A172 (cell line): ENCODE measurements at places on chromosomes 3 and 15.

DNA sequence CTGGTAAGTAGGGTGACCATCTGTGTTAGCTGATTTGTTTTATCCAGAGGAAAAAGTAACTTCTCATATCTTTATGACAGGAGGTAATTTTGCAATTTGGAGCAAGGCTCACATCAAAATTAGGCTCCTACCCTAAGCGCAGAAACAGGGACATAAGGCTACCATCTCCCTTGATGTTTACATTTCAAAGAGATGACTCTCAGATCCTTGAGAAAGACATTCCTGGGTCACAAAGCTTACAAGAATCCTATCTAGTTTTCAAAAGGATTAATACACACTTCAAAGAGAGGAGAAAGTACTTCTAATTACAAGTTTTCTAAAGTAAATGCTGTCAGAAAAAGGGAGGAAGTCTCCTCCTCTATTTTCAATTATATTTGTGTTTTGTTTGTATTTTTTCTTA lies 7.0 kb downstream of the ZPLD1 start:
- DNase-seq: no peak

GRCh38 chr3:50658416-50658815 lies 16.3 kb upstream of the DOCK3 start:
- peak; percentile 45 for DNase-seq

- DNase-seq: no peak
These were observed 107.5 kb upstream of the NSMCE3 start for GRCh38 chr15:29377161-29377560.

- peak; percentile 1 for DNase-seq
These were observed 50.7 kb upstream of the AP4E1 start for GRCh38 chr15:50857763-50858162.

GRCh38 chr3:179260949-179261765 lies 10.2 kb upstream of the KCNMB3 start:
- peak; percentile 55 for DNase-seq

DNA sequence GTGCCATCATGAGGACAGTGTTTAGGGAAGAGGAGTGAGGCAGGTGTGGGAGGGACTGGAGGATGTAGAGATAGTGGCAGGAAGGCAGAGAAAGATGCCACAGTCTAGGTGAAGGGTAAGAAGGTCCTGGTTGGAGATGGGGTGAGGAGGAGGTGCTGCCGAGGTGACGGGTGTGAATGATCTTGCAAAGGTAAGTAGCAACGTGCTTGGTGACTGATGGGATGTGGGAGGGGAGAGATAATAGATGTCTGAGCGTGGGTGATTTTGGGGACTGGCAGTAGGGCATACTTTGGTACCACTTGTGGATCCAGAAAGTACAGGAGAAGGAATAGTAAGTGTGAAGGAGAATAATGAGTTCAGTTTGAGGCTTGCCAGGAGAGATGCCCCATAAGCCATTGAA lies 27.2 kb downstream of the EPHB3 start:
- DNase-seq: no peak

DNA sequence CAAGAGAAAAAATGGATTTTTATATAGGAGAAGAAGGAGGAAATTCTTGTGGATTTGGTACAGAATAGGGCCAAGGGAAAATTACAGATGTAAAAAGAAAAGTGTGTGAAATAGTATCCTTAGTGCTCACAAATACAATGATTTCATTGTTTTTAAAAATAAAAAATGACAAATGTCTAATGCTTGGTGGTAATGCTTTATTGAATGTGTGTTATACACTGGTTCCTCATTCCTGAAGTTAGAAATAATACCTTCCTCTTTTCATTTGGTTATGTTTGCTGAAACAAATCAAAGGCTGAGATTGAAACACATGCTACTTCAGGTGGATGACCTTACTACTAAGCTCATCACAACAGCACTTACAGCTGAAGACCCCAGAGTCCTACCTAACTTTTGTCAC lies 37.7 kb upstream of the CCR2 start:
- no peak for DNase-seq

DNA sequence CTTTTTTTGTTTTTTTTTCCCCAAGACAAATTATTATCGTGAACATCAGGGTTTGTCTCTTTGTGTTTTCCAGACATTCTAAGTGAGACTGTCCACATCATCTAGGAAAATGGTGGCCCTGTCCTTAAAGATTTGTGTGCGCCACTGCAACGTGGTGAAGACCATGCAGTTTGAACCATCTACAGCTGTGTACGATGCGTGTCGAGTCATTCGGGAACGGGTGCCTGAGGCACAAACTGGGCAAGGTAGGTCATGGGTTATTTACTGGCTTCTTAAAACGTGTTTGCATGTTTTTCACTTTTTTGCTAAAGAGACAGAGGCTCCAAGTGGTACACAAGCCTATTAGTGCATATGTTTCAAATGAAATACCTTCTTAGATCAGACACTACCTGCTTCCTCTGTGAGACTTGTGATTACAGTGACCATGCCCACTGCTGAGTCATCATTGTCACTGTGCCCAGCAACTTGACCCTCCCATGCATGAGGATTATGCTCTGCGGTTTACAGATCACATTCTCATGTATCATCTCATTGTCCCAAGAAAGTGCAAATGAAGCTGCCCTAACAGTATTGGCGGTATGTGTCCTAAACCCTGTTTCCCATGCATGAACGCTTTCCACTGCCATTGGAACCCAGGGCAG lies 395.2 kb upstream of the TPM1 start:
- DNase-seq: peak; percentile 96

- no peak for DNase-seq
These were observed 51.7 kb downstream of the SH3GL3 start for GRCh38 chr15:83498801-83499200.

DNA sequence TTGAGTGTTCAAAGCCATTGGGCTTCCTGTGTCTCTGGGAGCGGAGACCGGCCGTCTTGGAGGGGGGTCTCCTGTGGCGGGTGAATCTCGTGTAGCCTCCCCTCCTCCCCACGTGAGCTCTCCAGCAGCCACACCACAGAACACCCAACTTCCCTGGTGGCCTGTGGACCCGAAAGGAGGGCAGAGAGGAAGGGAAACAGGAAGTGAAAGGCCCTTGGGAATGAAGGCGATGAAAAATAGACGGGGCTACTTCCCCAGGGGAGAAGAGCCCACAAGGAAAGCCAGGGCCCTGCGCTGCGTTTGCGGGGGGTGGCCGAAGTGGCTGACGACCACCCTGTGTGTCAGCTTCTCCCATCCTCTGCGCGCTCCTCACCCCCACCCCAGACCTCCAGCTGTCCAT lies 5.4 kb downstream of the ANKRD63 start:
- no peak for DNase-seq

DNA sequence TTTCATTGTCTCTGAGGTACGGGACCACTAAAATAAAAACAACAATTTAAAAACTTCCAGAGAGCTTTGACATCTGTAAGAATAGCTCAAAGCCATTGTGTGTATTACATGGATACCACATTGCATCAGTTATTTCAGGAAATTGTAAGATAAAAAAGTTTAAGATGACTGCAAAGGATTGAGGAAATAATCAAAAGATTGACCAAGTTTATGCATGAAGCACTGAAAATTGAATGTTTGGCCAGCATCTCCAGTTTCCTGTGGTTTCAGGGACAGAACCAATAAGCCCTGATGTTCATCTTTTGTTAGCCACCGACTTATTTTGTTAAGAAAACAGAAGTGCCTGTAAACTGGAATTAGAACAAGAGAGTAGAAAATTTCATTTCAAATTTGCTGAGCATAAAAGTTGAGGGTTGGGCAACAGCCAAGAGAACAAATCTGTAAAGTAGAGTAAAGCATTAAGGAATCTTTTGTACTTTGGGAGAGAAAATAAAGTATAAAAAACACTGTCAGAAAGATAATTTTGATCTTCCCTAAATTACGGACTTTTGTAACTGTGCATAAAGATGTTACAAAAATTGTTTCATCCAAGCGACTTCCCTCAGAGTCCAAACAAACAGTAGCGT lies 211.5 kb upstream of the P2RY1 start:
- DNase-seq: no peak

DNA sequence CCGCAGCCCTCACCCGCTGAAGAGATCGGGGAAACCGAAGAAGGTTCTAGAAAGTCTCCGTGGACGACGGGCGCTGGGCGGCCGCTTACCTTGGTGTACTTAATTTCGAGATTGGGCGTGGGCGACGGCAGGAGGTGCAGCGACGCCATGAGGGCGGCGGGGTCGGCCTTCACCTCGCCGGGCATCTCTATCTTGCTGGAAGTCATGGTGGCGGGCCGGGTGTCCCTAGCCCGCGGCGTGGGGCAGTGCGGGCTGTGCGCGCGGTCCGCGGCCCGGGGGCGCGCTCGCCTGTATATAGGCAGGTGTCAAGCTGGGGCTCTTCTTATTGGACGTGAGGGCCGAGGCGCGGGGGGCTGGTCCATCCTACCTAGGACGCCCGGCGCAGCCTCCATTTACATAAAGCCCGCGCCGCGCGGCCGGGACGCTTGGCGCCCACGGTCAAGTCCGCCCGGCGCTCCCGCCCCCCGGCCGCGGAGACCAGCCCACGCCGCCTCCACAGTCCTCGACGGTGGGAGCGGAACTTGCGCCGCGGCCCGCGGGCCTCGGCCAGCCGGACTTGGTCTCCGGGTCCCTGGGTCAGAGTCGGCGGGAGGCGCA lies at the start of gene ALDH1A2:
Gene ALDH1A2, minus strand, starts transcription at position 267 of the 597 bp plus-strand sequence. Its CDS starts 61 bp downstream, at position 206.
- no peak for DNase-seq

DNA sequence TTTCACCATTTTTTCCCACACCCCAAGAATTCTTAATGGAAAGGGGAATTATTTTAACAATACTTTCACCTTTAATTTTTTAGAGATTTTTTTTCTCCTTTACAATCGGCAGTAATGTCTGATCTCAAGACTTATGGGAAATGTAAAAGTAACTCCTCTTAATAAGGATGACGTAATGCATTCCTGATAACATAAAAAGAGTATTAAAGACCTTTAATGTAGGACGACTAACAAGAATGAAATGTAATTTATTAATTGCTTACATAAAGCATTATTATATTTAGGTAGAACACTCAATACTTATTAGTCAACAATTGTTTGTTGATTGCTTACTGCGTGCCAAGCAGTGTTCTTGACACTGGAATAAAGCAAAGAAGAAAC lies 416.8 kb upstream of the NAALADL2 start:
- no peak for DNase-seq

GRCh38 chr15:99139276-99139675 lies 34.4 kb downstream of the SYNM start:
- DNase-seq: no peak

DNA sequence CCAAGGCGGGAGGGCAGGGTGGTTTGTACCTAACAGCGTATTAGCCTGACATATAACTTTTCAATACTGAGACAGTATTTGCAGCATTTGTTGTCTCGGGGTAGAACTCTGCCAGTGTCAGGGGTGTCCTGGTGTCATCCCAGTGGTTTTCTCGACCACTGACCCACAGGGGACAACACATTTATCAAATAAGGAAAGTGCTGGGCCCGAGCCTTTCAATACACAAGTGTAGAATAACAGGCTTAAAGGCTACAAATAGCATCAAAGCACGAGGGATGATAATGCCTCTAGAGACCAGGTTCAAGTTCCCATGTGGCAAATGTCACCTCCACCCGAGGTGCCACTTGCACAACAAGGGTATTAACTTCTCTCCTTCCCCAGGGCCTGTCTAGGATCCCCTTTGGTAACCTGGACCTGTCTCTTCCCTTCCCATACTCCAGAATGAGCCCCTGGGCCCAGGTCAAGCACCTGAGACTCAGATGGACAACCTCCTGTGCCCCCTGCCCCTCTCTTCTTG lies 9.5 kb upstream of the SLC6A6 start:
- no peak for DNase-seq
